Stimulated activated CD8-positive, alpha-beta memory T cell treated with anti-CD3 and anti-CD28 coated beads, Interleukin-7, amount 100 ng/mL, for 1 hour (primary cell): ENCODE measurements at places on chromosomes 2 and 18.

DNA sequence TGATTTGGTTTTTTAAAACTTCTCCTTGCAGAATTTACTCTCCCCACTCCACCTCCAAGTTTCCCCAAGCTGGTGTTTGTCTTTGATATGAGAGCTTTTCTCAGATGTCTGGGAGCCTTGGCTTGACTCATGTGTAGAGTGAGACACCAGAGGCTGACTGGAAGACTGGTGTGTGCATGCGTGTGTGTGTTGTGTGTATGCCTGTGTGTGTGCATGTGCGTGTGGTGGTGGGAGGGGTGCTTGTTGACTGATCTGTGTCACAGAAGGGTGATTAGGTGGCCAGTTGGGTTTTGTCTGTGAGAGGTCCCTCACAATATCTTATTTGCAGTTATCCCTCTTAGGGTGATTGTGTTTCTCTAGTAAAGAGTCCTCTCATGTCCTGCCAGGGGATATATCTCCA, 50.5 kb upstream of the HPCAL1 start:
- DNase-seq, result no peak

DNA sequence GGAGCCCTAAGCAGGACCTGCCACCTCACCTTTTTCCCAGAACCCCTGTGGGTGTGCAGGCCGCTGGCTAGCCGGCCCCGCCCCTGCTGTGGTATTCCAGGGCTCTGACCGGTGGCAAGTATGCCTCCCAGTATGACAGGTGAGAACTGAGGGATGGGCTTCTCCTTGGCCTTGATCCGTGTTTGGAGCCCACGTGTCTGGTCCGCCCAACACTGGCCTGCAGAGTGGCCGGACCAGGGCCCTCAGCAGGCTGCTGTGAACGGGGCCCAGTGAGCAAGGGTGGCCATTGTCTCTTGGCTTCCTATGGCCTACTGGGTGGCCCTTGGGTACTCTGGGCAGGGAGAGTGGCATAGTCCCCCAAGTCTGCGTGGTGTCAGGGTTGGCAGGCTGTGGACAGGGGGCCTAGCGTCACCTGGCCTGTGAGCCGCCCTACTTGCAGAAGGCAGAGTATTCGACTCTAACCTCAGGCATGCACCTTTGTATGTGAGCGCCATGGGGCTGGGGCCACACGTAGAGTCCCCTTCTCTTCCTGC, 1.8 kb downstream of the RNPEPL1 start:
- DNase-seq, result no peak

- DNase-seq, result no peak
These were observed 19.5 kb downstream of the B3GNT7 start for GRCh38 chr2:231415029-231415428.

DNA sequence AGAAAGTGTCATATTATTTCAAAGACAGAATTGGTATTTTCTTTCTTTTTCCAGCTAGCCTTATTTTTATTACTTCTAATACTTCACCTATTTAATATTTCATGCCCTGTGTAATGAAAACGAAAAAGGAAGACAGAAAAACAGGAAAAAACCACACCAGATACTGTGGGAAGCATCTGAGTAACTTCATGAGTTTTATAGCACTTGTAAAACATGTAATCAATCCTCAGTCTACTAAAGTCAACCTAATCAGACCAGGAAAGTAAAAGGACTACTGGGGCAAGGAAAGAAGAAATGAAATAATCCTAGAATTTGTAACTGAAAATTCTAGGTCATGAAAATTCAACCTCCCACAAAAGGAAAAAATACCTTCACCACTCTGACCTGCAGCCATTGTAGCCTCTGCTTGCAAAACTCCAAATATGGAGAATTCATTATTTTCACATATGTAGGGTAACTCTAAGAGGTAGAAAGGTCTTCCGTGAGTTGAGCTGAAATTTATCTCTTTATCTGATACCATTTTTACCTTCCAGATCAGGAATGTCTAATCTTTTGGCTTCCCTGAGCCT, 34.7 kb upstream of the STRN start:
- no peak for DNase-seq

GRCh38 chr2:219661955-219662395, 34.5 kb downstream of the SLC4A3 start:
- DNase-seq, result no peak

- DNase-seq, result no peak
These were observed 13.1 kb downstream of the MOCOS start for GRCh38 chr18:36200354-36200771.

DNA sequence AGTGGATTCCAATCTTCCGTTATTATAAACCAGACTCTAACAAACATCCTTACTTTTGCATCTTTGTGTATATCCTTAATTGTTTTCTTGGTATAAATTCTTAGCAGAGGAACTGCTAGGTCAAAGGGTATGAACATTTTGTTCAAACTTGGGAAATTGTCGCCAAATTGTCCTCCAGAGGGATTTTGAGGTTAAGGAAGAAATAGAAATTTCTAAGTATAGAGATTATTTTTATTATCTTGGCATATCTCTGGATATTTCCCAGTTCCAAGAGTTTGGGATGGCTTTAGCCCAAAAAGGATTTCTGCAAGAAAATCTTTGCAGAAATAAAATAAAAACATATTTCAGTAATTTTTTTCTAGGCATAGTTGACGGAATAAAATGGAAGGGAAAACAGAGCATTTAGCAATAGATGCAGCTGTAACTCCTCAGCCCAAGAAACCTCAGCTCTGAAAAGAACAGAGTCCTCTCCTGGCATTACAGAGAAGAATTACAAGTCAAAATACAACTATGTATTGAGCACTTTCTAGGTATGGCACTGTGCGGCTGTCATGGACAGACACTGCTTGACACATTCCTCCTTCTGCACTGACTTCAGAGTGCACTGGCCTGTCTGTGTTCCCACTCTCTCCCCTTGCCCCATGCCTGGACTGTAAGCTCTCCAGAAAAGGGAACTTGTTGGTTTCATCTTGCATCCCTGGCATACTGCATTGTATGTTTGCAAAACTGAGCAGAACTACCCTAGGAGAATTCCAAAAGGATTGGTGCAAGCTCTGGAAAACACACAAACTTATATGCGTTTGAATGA, 117.3 kb upstream of the STON1 start:
- DNase-seq, result no peak

GRCh38 chr2:190031969-190032618, 30.4 kb downstream of the MSTN start:
- no peak for DNase-seq

- no peak for DNase-seq
These were observed 59.1 kb upstream of the PXDN start for GRCh38 chr2:1803217-1804110.

- no peak for DNase-seq
These were observed 651 bp downstream of the STK17B start for GRCh38 chr2:196170606-196171247.

- no peak for DNase-seq
These were observed 8.7 kb upstream of the TXNDC2 start for GRCh38 chr18:9876867-9877654.

DNA sequence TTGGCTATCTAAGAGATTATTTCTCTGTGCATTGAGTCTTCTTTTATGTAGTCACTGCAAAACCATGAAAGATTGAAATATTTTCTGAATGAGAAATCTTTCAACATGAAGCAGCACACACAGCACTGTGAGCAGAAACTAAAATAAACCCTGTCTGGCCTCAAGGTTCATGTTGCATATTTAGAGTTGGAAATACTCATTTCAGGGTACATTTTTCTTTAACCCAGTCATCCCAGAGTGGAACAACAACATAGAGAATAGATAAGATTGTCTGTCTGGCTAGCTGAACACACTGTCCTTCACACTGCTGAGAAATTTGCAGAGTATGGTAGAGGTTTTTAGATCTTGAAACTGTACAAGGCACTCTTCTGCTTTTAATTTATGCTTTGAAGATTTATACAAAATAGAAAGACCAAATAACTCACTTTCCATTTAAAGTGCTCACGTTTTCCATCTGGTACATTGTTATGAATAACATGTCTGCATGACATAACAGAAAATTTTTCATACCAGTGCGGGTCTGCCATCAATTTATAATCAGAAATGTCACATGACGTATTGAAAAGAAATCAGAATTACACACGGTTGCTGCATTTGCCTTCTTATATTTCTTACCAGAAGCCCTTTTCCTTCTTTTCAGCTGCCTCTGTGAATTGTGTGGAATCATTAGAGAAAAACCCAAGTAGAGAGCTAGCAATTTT, 25.0 kb upstream of the FN1 start:
- DNase-seq, result no peak

- DNase-seq, result no peak
These were observed 6.2 kb downstream of the KANSL3 start for GRCh38 chr2:96631804-96632435.

GRCh38 chr2:229137066-229137465, 134.0 kb downstream of the PID1 start:
- DNase-seq, result no peak

- DNase-seq, result no peak
These were observed 347.3 kb downstream of the ARHGAP15 start for GRCh38 chr2:143476336-143477087.

- DNase-seq, result no peak
These were observed 515.5 kb upstream of the CHAC2 start for GRCh38 chr2:53252115-53252514.

GRCh38 chr18:62554061-62554815, 31.4 kb downstream of the ZCCHC2 start:
- no peak for DNase-seq

- DNase-seq, result no peak
These were observed 25.0 kb downstream of the SERPINB8 start for GRCh38 chr18:63994783-63995399.

DNA sequence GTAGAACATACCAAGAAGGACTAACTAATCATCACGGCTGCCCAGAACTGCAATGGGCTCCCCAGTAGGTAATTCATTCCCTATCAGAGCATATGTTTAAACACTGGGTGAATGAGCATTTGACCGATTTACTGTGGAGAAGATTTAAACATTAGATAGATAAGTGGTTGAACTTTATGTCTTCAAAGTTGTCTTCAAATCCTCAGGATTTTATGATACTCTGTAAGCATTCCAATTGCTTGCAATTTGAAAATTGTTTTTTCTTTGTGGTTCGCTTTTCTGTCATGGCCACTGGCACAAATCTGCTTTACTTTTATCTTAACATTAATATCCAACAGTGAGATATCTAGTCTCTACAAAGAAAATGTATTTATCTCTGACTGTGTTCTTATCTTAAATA, 37.7 kb upstream of the MMADHC start:
- DNase-seq, result no peak

GRCh38 chr2:17869128-17869527, 9.3 kb upstream of the KCNS3 start:
- DNase-seq, result no peak

DNA sequence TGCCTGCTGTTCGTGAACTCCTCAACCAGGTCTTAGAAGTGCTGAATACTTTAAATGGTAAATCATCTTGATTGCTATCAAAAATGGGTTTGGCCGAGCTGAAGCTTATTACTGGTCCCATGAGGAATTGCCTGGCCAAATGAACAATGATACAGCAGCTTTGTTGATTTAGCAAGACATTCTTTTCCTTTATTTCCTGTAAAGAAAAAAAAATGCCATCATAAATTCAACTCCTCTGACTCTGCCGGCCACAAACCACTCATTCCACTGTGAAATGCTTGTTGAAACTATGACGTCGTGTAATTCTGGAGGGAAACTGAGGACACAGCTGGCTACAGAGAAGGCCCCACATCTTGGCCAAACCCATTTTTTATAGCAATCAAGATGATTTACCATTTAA, 74.2 kb upstream of the ID2 start:
- no peak for DNase-seq

GRCh38 chr2:218985325-218986091, 524 bp upstream of the FEV start:
- no peak for DNase-seq

GRCh38 chr2:28325567-28326468, 66.8 kb upstream of the FOSL2 start:
- no peak for DNase-seq

GRCh38 chr18:3710712-3711301, 260.8 kb downstream of the TGIF1 start:
- no peak for DNase-seq

DNA sequence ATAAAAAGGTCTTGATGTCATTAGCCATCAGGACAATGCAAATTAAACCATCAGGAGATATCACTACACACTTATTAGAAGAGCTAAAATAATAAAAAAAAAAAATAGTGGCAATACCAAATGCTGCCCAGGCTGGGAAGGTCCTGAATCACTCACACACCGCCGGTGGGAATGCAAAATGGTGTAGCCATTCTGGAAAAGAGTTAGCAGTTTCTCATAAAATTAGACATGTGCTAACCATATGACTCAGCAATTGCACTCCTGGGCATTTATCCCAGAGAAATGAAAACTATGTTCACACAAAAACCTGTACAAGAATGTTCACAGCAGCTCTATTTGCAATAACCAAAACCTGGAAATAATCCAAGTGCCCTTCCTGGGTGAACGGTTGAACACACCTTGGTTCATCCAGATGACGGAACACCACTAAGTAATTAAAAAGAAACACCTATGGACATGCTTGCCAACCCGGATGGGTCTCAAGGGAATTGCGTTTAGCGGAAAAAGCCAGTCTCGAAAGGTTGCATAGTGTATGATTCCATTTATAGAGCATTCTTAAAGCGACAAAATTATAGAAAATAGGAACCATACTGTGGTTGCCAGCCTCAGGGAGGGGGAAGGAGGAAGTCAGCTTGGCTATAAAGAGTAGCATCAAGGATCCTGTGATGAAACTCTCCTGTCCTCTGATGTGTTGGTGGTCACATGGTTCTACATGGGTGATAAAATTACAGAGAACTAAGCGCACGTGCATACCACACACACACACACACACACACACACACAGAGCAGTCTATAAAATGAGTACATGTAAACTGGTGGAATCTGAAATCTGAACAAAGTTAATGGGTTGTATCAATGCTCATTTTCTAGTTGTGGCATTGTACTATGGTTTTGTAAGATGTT, 4.6 kb downstream of the MBP start:
- no peak for DNase-seq

- DNase-seq, result no peak
These were observed 55.6 kb upstream of the LAMA1 start for GRCh38 chr18:7173216-7173615.

GRCh38 chr2:57278451-57278850, 768.2 kb upstream of the VRK2 start:
- DNase-seq, result no peak

DNA sequence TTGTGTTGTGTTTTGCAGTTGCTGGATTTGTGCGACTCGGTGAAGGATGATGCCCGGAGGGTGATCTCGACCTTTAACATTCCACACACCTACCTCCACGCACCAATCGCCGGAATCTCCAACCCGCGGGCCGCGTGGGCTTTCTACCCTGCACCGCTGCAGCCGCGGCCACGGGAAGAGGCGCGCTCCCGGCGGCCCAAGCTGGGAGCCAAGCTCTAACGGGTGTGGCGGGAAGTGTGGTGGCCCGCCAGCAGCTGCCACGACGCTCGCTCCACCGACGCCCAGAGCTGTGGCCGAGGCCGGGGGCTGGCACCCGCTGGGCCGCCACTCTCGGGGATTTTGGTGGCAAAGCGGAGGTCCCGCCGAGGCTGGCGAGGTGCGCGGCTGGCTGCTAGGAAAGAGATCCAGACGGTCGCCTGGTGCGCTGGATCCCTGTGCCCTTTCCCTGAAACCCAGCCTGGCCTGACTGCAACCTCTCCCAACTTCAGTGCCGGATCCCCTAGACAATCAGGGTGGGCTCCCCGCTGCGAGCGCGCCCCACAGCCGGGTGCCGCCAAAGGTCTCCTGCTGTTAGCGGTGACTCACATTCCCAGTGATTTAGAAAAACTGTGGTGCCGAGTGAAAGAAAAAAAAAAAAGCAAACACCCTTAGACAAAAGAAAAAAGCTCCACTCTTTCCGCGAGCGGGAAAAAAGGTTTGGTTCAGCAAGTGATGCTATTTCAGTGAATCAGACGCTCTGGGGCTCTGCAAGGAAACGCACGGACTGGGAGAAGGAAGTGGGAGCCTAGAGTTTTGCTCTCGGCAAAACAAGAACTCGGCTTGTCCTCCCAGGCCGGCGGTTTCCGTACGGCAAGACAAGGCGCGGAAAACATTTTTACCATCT, 2.9 kb upstream of the BCL2L11 start:
- no peak for DNase-seq
